Fibroblast of villous mesenchyme (primary cell): ENCODE measurements at places on chromosomes 12 and 14. TPM values are rescaled to one million over a fixed set of nuclear protein-coding genes. Genes with fewer than 3 reads are reported as not detected.

DNA sequence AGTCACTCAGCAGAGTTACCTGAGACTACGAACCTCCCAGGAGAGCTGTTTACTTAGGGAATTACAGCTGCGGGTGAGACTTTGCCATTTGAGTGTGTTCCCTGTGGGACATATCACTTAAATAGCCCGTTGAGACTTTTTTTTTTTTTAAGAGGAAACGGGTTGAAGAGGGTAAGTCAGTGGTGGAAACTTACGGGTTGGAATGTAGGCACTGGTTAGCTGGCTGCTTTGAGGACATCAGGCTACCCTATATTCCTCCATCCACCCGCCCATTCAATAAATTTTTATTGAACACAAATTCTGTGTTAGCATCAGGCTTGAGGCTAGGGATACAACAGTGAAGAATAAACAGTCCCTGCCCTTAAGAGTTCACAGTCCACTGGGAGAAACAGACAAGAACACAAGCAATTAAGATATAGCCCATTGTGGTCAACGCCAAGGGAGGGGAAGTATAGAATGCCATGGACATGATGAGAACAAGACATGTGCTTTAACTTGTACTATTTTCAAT, 88.1 kb upstream of the CPSF6 start:
- peak; percentile 51 for DNase-seq

GRCh38 chr14:104821229-104821945, 20.5 kb downstream of the ZBTB42 start:
- peak; percentile 12 for DNase-seq

DNA sequence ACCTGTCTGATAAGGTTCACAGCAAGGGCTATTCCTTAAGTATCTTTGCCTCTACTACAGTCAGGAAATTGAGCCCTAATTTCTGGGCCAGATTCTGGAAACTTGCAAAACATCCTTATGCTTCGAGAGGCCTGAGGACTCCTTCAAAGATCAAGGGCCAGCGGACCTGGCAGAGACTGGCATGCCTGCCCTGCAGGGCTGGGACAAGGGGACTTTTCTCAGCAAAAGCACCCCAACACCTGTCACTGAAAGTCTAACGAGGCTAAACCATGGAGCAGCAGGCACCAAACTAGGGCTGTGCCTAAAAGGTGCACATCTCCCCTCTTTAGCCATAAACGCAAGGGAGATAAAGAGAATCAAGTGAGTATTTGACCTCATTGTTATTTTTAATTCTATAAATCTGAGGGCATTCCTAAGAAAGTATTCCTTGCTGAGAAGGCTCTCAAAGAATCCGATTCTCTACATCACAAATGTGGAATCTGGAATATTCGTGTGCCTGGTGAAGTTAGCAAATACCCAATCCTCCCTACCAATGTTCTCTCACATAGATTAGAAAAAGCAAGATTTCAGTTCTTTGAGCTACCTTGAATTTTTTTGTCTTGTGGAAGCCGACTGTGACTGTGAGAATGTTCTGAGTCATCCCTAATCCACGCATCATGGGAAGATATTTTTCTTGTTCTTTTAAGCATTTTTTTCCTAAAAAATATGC, 328.2 kb upstream of the NOVA1 start:
- DNase-seq, result peak; percentile 10

GRCh38 chr14:89616852-89617341, 199.9 kb upstream of the FOXN3 start:
- DNase-seq, result peak; percentile 67

- DNase-seq, result peak; percentile 95
These were observed 7.5 kb upstream of the ETFBKMT start for GRCh38 chr12:31651893-31652521.

- no peak for DNase-seq
These were observed 11.6 kb upstream of the KIF26A start for GRCh38 chr14:104126753-104127152.

GRCh38 chr14:72177251-72177650, 245.0 kb downstream of the RGS6 start:
- DNase-seq, result no peak

GRCh38 chr12:85476756-85477155, 196.7 kb downstream of the ALX1 start:
- no peak for DNase-seq

- DNase-seq, result peak; percentile 30
These were observed 68.9 kb downstream of the CMKLR1 start for GRCh38 chr12:108270035-108270848.

DNA sequence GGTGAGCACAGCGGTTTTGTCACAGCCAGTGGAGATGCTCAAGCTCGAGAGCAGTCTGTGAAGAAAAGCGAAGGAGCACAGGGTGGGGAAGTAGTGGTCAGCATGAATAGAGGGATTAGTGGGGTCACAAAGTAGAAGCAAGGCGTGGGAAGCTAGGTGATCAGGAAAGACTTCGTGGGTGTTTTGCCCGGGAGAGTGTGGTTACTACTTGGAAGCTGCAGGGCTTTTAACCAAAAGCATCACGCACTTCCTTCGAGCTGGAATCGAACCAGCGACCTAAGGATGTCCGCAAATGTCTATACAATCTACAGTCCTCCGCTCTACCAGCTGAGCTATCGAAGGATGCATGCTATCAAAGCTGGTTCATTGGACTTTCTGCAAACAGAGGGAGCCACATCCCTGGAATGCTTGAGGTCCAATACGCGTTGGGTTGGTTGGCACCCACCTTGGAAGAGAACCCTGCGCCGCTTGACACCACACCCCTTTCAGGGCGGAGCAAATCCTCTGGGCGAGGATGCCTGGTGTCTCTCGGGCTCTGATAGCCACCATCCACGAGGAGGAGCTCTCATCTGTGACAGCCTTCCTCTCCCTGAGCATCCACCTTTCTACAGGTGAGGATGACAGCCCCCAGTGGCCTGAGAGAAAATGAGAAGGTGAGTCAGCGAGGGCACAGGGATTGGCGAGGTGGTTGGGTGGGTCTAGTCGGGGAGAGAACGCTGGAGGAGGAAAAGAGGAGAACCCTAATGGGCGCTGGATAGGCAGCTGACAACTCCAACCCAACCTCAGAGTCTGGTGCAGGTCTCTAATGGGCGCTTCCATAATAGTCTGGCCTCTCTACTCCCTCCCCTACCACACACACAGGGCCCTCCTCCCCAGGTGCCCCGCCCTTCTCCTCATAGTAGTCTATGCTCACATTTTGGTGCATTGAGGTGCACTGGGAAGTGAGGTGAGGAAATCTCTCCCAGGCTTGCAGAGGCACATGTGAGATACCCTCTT, 16.0 kb upstream of the OR6S1 start:
- no peak for DNase-seq

DNA sequence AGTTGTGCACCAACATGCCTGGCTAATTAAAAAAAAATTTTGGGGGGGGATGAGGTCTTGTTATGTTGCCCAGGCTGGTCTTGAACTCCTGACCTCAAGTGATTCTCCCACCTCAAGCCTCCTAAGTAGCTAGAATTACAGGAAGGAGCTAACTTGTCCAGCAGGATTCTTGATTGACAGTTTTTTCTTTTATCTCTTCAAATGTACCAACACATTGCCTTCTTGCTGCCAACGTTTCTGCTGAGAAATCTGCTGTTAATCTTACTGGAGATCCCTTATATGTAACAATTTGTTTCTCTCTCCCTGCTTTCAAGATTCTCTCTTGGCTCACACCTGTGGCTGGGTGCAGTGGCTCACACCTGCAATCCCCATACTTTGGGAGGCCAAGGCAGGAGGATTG, 22.4 kb upstream of the MARK3 start:
- peak; percentile 30 for DNase-seq

SART3 gene
- total RNA-seq, result 41.2 and 59.2 TPM in 2 replicates

SDSL gene
- total RNA-seq, result 3.5 and 5.2 TPM in 2 replicates

BDKRB1 gene
- total RNA-seq, result 5.8 and 15.1 TPM in 2 replicates

POTEG gene
- total RNA-seq, result not detected in 2 replicates

CCDC196 gene
- not detected in 2 replicates for total RNA-seq

SPTB gene
- under 0.01 TPM in 2 replicates for total RNA-seq
